ENCODE measurements at places on chromosomes 4 and X.
A peak's percentile ranks its signal among the peaks of the same experiment; 100 is the strongest.

- no peak for DNase-seq
These were observed 56.4 kb upstream of the PLAC8 start for GRCh38 chr4:83170952-83171399.

- DNase-seq = no peak
These were observed 773.2 kb upstream of the FTHL17 start for GRCh38 chrX:31845003-31845402.

- peak; percentile 15 for DNase-seq
These were observed 27.0 kb downstream of the DHX15 start for GRCh38 chr4:24557026-24558025.

DNA sequence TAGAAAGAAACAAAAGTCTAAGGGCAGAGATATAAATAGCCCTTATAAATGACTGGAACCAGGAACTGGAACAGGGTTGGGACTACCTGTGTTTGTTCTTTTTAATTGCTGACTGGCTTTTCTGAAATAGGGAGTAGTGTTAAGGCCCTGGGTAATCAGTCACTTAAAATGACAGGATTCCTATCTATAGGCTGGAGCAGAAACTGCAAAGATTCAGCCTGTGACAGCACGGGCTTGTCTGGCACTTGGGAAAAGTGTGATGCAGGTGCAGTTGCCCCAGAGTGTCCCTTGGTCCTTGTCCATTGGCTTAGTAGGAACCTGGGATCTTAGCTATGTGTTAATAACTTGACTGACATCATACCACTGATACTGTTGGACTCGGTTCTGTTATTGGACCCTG lies 14.7 kb upstream of the PLAC8 start:
- no peak for DNase-seq

DNA sequence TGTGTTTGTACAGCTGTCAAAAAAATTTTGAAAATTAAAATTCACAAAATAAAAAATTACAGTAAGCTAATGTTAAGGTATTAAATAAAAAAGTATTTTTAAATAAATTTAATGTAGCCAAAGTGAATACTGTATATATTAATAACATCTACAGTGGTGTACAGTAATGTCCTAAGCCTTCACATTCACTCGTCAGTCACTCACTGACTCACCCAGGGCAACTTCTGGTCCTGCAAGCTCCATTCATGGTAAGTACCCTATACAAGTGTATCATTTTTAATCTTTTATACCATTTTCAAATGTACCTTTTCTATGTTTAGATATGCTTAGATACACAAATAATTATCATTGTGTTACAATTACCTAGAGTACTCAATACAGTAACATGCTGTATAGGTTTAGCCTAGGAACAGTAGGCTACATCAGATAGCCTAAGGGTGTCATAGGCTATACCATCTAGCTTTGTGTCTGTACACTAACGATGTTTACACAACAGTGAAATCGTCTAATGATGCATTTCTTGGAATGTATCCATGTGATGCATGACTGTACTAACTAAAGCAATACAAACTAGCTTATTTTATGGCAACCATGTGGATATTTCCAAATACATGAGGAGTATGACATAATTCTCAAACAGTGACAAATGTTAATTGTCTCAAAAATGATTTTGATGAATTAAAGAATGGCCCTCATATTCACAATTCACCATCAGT lies 13.7 kb downstream of the DDX60 start:
- DNase-seq = no peak

- DNase-seq = no peak
These were observed 51.7 kb upstream of the GPM6B start for GRCh38 chrX:13868591-13868990.

DNA sequence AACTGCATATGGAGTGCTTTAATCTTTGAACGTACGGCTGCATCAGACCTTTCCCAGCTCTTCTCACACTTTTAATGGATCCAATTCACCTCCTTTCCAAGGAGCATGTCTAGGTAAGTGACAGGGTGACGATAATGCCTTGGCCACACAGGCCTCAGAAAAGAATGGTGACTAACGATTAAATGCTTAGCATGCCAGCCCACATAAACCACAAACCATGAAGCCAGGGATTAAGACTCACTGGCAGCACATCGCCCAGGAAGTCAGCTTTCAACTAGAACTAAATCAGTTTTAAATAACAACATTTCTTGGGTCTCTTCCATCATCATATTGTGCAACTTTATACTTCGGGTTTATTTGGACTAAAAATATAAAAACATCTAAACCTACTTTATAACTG lies 28.7 kb downstream of the INPP4B start:
- peak; percentile 8 for DNase-seq

- no peak for DNase-seq
These were observed 168.6 kb downstream of the MGST2 start for GRCh38 chr4:139834226-139834662.

DNA sequence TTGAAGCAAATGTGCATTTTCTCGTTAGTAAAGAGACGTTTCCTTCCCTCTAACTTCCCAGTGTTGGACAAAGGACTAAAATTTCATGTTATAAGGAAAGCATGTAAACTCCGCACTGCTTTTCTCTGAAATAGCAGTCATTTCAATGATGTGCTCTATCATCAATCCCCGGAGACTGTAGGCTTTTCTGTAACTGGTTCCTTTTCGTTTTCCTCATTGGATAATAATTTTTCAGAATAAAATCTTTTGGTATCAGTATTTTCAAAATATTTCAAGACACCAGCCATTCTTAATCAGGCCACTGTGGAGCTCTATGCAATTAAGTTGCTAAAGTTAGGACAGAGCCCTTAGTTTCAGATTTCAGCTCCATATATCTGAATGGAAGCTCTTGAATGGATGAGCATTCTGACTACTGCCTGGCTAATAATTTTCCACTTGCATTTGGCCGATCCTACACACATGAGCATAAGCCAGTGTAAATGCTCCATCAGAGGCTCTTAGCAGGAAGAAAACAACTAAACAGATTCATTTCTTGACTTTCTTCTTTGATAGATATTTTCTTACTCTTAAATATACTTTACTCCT lies 157.7 kb downstream of the CHIC2 start:
- no peak for DNase-seq

GRCh38 chrX:18997916-18998315 lies 14.0 kb upstream of the PHKA2 start:
- no peak for DNase-seq

DNA sequence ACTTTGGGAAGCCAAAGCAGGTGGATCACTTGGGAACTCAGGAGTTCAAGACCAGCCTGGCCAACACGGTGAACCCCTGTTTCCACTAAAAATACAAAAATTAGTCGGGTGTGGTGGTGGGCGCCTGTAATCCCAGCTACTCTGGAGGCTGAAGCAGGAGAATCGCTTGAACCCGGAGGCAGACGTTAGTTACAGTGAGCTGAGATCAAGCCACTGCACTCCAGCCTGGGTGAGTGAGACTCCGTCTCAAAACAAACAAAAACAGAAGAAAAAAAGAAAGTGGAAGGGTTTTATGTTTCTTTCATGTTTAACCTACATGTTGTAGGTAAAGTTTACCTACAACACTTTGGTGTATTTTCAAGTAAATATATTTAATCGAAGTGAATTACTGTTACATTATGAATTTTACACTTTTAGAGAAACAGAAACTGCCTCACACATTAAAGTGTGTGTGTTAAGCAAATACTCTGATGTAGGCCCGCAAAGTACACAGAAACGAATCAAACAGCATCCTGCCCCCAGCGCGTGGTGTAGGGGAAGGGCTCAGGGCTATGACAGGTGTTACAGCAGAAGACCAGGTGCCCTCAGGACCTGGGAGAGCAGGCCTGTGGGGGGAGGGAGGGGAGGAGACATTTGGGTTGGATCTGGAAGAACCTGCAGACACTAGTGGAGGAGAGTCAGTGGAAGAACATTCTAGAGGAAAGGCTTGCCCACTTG lies 39.0 kb downstream of the PTTG2 start:
- DNase-seq = no peak

DNA sequence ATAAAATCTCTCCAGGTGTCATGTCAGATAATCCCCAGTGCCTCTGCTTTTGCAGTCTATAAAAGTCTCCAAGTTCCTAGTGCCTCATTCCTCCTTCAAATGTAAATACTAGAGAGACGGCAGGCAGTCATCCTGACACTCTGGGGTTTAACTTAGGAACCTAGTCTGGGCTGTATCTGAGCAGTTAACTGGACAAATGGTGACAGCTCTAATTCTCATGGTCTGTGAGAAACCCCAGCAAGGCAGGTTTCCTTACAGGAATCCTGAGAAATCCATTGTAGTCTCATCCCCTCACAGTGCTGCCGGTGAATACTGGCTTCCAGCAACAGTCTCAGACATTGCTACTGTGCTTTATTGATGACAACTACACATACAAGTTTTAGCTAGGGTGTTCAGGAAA lies 246.8 kb downstream of the SNCA start:
- no peak for DNase-seq

GRCh38 chrX:23185951-23186350 lies 148.7 kb upstream of the PTCHD1 start:
- no peak for DNase-seq

- DNase-seq = no peak
These were observed 24.8 kb downstream of the SLC2A9 start for GRCh38 chr4:9996319-9997110.

GRCh38 chr4:2385516-2385915 lies 32.9 kb downstream of the ZFYVE28 start:
- DNase-seq = no peak

DNA sequence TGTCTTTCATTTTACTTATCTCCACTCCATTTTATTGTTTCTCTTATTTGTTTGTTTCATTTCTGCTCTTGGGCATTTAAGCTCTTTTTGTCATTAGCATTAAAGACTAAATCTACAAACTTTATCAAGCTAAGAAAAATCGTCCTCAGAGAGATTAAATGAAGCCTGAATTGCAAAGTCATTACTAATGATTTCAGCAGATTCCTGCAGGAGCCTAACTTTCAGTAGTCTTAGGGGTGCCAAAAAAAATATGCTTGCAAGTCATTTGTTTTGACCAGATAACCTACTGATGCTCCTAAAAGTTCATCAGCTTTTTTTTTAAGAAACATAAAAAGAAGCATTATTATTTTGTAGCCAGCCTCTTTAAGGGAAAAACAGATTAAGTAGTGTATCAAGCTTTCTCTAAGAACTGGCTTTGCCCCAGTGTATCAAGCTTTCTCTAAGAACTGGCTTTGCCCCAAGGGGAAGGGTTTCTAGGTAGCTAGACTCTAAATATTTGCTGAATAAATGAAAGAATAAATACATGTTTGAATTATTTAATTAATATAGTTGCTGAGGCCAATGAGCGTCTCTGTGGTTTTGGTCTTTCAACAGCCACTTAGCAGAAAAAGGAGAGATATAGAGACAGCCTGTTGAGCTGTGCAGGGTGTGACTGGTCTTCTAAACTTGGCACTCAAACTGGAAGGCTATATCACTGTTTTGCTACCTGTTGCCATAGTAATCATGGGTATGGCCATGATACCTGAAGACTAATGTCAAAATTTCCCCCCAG lies 174.2 kb downstream of the BTC start:
- DNase-seq = no peak

- DNase-seq = no peak
These were observed 77.6 kb downstream of the HDAC8 start for GRCh38 chrX:72495046-72495445.

GRCh38 chr4:1204286-1204827 lies 32.0 kb upstream of the SPON2 start:
- DNase-seq = no peak

- DNase-seq = no peak
These were observed 33.6 kb upstream of the ENPEP start for GRCh38 chr4:110442309-110442708.

GRCh38 chrX:45001048-45001447 lies 128.1 kb downstream of the KDM6A start:
- DNase-seq = no peak

- no peak for DNase-seq
These were observed 516.1 kb upstream of the MAGEB2 start for GRCh38 chrX:29699239-29699638.

DNA sequence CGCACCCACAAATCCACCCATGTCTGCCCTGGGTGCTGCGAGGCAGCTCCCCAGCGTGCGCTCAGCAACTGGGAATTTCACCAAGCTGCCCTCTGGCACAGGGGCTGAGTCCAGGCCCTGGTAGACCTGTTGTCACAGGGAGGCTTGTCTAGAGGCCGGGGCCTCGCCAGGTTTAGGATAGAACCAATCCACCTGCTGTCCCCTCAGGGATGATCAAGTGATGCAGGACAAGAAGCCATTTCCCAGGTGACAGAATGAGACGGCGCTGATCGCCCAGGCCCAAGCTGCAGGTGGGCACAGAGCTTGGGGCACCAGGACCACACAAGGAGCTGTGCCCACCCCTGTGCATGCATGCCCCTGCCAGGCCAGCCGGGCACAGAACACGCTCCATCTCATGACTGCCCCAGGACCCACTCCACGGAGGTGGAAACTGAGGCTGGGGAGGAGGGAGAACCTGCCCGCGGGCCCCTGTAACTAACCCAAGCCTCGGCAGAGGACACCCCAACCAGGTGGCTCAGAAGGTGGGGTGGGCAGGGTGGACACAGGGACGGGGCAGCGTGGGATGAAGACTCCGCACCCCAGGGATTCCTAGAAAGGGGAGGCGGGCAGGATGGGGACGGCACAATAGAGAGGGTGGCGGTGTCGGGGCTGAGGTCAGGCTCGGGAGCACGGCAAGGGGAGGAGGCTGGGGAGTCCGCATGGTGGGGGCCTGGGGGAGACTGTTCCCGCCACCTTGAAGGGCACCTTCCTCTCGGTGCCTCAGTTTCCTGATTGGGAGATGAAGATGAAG lies 78.0 kb downstream of the ZFYVE28 start:
- no peak for DNase-seq

- no peak for DNase-seq
These were observed 1.2 kb downstream of the SH3D19 start for GRCh38 chr4:151324124-151324751.

DNA sequence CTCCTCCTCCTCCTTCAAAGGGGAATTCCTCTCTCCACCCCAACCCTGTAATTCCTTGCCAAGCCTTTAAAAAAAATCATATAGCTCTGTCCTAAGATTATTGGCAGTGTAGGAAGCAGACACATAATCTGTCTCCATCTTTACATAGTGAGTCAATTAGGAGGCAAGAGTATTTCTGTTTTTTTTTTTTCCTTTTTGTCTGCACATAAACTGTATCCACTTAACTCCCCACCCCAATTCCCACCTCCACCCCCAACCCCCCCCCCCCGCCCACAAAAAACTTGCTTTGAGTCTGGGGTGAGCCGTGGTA lies 182.5 kb downstream of the RASL11B start:
- no peak for DNase-seq

DNA sequence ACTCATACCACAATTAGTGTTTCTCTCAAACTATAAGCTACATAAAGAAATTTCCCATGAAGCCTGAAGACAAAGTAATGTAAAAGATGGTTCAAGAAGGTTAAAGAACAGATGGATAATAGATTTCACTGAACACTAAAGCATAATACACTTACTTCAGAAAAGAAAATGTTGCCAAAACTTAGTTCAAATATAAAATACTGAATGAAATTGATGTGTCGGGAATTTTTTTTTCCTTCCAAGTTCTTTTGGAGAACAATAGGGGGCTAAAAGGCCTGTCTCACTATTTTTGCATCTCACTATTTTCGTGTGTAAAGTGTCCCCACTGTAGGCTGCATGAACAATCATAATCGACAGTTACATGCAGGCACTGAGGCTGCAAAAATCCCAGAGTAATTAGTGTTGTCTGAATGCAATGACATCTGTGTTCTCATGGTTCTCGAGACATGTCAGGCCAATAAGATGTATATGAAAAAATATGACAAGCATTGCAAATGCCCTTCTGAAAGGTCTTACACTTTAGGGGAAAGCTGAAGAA lies 11.9 kb upstream of the MAB21L2 start:
- no peak for DNase-seq
